Caco-2 (cell line): ENCODE measurements at places on chromosomes 7 and 10.

GRCh38 chr7:152925412-152926147 lies 166.0 kb downstream of the ACTR3B start:
- no peak for DNase-seq

GRCh38 chr10:11325817-11326216 lies 285.6 kb downstream of the USP6NL start:
- DNase-seq: no peak

DNA sequence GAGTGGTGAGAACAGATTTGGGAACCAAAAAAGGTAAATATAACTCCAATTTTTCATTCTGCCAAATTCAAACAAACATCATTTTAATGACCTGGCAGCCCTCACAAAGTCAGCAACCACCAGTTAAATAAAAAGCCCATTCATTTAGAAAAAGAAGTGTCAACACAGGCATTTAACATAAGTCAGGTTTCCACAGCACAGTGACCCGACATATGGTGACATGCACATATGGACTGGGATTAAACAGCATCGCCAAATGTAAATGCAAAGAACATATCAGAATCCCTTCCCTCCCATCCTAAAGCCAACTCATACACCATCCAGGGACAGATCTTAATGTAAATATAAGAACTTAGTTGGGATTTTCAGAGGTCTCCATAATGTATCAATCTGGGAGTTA lies 293.2 kb downstream of the FGFR2 start:
- DNase-seq: no peak

GRCh38 chr7:5492020-5492635 lies 68.5 kb upstream of the TNRC18 start:
- DNase-seq: no peak

- no peak for DNase-seq
Observed at GRCh38 chr7:78433421-78433820, 634.8 kb downstream of the PHTF2 start.

DNA sequence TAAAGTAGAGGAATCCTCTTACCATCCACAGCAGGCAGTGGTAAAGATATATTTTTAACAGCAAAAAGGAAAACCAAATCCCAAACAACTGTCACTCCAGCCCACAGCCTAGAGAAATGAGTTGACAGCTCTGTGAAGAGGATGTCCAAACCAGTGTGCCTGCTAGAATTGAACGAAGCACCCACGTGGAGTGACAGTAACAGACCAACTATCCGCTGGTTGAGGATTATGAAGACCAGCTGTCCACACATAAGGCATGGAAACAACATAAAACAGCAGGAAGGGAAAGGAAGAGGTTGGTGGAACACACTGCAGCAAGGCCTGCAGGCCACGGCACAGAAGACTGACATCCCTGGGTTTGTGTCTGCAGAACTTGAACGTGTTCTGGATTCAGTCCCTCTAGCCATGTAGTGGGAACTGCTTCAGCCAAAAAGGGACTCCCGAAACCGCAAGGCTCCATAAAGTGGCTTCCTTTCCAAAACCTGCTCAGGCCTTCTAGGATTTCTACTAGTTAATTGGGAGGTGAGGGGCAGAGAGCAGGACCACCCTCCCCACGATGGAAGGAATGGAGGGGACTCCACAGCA lies 324.4 kb downstream of the BICC1 start:
- no peak for DNase-seq

DNA sequence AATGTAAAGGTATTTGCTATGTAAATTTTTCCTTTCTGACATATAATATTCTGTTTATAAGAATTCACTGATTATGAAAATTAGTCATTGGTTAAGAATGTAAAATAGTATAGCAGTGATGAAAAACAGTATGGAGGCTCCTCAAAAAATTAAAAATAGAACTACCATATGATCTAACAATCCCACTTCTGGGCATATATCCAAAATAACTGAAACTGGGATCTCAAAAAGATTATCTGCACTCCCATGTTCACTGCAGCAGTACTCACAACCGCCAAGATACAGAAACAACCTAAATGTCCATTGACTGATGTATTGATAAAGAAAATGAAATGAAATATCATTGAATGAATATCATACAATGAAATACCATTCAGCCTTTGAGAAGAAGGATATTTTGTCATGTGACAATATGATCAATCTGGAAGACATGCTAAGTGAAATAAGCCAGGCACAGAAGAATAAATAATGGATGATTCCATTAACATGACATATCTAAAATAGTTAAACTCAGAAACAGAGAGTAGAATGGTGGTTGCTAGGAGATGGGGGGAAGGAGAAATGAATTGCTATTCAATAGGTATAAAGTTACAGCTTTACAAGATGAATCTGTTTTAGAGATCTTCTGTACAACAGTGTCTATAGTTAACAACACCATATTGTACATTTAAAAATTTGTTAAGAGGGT lies 14.0 kb downstream of the C10orf88 start:
- DNase-seq: no peak

DNA sequence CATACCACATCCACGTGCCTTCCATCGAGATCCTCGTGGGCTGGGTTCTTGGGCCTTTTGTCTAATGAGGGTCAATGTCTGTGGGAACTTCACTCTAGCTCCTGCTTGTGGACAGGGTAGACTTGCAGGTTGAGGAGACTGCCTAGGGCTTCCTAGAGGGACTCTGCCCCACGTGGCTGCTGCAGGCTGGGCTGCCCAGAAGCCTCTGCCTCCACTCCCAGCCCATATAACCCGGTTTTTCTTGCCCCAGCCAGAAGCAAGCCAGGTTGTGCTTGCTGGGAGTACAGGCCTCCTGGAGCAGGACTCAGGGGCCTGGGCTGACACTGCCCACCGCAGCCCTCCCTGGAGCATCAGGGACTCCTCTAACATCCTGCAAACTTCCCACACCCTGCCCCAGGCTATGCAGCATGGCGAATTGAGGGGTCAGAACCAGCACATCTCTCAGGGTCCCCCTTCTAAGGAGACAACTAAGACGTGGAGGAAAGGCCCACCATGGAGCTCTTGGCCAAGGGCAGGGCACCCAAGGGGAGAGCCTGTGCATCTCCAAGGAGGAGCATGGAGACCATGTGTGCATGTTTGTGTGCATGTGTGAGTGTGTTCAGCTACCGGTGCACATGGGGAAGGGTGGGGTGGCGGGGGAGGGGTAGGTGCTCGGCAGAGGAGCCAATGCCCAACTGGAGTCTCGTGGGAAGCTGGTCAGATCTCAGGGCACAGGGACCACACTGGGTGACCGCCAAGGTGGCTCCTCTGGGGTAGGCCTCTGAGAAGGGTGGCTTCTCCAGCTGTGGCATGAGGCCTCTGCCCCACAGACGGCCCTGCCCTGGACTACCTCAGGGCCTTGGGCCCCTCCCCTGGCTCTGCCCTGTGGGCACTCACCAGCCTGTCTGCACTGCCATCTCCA lies 62.6 kb downstream of the RASGEF1A start:
- no peak for DNase-seq

DNA sequence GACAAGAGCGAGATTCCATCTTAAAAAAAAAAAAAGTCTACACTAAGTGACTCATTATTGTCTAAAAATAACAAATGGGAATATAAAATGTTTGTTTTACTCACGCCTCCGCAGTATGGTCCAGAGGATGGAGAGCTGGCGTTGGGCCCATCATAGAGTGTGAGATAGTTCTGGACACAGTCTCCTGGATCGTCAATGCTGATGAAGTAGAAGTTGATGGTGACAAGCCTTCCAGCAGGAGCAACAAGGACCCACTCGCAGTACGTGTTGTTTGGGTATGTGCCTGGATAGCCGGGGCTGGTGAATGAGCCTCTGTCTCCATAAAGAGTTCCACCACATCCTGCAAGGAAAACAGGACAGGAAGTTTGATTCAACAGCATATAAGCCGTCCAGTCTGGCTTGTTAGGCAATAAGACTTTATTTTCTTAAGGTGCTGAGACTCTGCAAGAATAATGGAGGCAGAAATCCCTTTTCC lies 11.5 kb upstream of the RSU1 start:
- DNase-seq: no peak

- DNase-seq: no peak
Observed at GRCh38 chr7:2708547-2709310, 20.7 kb downstream of the AMZ1 start.

DNA sequence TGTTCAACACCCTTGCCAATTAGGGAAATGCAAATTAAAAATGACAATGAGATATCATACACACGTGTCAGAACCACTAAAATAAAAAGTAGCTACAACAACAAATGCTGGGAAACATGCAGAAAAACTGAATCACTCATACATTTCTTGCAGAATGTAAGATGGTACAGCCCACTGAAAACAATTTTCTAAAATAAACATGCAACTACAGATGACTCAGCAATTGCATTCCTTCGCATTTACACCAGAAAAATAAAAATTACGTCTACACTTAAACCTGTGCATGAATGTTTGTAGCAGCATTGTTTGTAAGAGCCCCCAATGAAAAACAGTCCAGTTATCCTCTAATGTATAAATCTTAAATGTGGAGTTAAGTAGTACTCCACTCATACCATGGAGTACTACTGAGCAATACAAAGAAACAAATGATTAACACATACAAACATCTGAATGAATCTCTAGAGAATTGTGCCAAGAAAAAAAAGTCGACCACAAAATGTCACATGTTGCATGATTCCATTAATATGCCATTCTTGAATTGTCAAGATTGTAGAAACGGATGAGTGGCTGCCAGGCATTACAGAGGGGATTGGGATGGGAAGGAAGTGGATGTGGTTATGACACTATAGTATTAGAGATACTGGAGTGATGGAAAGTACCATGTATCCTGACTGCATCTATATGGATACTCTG lies 134.6 kb upstream of the NPSR1 start:
- no peak for DNase-seq

DNA sequence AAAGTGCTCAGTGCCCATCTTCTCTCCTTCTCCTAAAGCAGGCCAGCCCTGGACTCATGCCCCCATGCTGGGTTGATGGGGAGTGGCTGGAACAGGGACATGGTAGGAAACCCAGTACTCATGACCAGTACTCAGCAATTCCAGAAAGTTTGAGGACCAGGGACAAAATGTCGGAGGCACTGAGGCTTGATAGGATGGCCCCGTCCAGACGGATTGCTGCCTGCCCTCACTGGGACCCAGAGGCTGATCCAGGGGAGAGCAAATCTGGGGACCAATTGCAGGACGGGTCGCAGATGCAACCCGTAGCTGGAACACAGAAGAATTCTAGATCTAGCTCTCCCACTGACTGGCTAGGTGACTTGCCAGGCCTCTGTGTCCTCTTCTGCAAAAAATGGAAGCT lies 5.1 kb downstream of the ZCCHC24 start:
- no peak for DNase-seq

- no peak for DNase-seq
Observed at GRCh38 chr7:106393564-106394251, 108.9 kb upstream of the NAMPT start.

- peak; percentile 84 for DNase-seq
Observed at GRCh38 chr7:151992375-151992774, 33.1 kb upstream of the GALNT11 start.

- DNase-seq: peak; percentile 88
Observed at GRCh38 chr10:30002426-30003266, 56.7 kb downstream of the JCAD start.

DNA sequence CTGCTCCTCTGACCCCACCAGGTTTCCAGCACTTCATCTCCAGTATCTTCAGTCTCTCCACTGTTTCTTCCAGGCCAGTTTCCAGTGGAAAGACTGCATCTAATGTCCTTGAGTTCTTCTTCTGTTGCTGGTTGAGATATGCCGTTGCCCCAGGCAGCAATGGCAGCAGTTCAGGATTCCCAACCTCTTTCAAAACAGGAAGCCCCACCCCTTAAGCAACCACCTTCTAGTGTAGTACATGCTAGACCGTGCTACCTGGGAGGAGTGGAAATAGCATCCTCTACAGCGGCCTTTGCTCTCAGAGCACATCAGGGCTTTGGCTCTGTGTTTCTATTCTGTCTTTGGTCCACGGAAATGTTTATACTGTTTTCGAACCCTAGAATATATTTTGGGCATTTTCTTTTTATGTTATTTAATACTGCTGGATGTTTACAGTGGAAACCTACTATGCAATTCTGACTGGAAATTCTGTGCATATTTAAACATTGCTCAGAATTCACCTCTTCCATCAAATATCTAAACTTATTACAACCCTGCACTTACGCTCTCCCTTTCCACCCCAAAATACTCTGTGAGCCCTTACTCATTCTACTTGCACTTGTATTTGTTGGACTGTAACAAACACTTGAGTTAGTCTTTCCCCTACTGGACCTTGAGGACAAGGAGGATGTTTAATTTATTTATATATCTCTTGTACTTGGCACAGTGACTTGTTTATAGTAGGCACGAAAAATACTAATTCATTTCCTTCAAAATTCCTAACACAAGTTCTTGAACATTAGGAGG lies 8.5 kb upstream of the BPGM start:
- DNase-seq: peak; percentile 45

GRCh38 chr7:93117852-93118530 lies at the start of gene SAMD9:
Gene SAMD9 (minus strand): TSS chr7:93117979. CDS start chr7:93106097, 11,882 bp downstream.
- DNase-seq: no peak

GRCh38 chr7:9516662-9517061 lies 1083.3 kb downstream of the NXPH1 start:
- DNase-seq: no peak

GRCh38 chr10:3497581-3497980 lies 287.4 kb downstream of the KLF6 start:
- no peak for DNase-seq

DNA sequence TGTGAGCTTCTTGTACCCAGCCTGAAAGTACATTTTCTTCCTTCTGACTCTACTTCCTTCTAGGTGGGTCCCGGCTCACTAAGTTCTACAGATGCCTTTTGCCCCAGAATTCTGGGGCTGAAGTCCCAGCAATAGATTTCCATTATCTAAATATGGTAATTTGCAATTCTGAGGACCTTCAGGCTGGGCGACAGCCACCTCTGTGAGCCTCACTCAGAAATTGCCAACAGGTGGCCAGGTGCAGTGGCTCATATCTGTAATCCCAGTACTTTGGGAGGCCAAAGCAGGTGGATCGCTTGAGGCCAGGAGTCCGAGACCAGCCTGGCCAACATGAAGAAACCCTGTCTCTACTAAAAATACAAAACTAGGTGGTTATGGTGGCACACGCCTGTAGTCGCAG lies 23.7 kb downstream of the CREM start:
- no peak for DNase-seq

GRCh38 chr7:44727158-44727936 lies 21.3 kb upstream of the ZMIZ2 start:
- DNase-seq: no peak
